Fibroblast of skin of left quadriceps (primary cell): ENCODE measurements at places on chromosomes 1 and 21.

DNA sequence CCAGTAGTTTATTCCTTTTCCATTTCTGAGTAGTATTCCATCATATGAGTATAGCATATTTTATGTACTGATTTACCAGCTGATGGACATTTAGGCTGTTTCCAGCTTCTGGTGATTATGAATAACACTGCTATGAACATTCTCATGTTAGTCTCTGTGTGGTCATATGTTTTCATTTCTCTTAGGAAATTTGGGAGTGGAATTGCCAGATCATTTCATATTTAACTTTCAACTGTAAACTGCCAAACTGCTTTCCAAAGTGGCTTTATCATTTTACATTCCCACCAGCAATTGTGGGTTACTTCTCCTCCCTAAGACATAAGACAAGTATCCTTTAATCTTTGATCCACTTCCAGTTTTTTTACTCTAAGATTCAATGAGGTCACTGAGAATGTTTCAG, 85.7 kb upstream of the RALGPS2 start:
- no peak for DNase-seq

GRCh38 chr1:176786274-176786673, 323.3 kb downstream of the PAPPA2 start:
- no peak for DNase-seq

GRCh38 chr1:33710967-33711366, 152.9 kb upstream of the HMGB4 start:
- DNase-seq, result peak; percentile 44

DNA sequence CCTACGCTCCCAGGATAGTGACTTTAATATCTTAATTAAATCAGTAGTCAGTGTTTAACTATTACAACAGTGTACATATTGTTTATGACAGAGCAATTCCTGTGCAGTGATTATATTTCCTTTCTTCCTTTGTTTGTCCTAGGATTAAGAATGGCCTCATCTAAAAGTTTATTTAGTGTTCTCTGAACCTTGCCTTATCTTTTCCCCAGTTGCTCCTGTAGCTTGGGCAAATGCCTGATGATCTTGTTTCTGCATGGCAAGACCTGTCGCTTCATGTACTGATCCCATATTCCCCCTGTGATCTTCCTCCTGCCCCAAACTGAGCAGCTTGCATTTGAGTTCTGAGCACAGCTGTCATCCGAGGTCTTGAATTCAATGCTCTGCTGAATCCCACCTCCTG, 69.1 kb upstream of the STUM start:
- no peak for DNase-seq

- DNase-seq, result no peak
Observed at GRCh38 chr1:168466092-168466713, 77.6 kb downstream of the XCL2 start.

DNA sequence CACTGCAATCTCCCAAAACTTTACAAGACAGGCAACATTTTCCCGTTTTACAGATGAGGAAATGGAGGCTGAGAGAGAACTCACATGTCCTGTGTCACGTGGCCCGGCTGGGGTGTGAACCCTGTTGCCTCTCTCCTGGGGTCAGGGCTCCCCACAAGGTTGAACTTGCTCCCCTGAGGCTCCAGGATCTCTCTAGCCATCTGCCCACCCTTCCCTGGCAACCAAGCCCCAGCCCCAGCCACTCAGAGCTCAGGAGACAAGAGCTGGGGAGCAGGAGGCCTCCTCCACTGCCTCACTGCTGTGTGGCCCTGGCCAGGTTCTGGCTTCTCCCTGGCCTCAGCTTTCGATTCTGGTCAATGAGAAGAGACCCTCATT, 11.8 kb downstream of the LAPTM5 start:
- no peak for DNase-seq

DNA sequence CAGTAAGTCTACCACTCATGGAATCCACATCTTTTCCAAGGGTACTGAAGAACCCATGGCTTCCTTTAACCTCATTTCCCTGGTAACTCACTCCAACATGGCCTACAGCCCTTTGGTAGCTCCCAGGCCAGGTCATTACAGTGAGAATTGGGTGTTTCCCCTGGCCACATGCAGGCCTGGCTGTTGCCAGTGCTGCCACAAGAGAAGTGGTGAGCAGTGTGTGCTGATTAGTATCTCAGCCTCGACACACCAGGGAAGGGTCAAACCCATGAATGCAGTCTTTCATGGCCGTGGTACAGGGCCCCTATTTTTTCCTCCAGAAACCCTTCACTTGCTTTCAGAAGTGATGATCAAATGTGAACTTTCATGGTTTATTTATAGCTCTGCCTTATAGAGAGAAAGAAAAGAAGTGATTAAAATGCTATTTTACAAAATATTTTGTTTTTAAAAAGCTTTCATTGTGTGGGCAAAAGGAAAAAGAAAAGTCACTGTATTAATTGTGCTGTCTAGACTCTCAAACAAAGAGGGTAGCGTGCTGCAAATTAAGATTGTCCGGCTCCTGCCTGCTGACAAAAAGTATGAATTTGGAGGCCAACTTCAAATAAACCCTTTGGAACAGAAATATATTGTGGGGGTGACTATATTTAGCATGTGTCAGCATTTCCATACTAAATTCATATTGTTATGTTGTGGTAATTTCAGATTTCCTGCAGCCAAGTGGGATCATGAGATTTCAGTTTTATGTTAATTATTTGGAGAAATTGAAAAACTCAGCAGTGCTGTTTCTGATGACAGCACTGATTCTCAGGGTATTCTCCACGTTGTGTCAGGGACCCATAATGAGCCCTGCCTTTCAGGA, 62.0 kb upstream of the HOOK1 start:
- no peak for DNase-seq

GRCh38 chr1:86708920-86709319, 4.5 kb downstream of the SH3GLB1 start:
- no peak for DNase-seq

- no peak for DNase-seq
Observed at GRCh38 chr1:229664133-229664689, 38.2 kb downstream of the URB2 start.

DNA sequence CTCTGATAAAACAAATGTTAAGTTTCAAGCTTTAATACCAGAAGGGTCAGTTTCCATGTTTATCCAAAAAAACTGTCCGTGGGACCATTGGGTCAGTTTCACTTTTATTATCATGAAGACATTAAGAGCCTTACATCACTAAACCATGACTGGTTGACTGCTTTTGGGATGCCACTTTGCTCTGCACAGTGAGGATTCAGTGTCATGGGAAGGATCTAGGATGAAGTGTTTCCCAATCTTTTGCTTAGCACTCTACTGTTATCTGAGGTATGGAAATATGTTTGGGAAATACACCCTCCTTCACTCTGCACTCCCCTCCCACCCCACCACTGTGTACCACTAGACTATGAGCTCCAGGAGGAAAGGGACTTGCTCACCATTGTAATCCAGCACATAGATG, 16.3 kb downstream of the RPS6KC1 start:
- DNase-seq, result no peak

DNA sequence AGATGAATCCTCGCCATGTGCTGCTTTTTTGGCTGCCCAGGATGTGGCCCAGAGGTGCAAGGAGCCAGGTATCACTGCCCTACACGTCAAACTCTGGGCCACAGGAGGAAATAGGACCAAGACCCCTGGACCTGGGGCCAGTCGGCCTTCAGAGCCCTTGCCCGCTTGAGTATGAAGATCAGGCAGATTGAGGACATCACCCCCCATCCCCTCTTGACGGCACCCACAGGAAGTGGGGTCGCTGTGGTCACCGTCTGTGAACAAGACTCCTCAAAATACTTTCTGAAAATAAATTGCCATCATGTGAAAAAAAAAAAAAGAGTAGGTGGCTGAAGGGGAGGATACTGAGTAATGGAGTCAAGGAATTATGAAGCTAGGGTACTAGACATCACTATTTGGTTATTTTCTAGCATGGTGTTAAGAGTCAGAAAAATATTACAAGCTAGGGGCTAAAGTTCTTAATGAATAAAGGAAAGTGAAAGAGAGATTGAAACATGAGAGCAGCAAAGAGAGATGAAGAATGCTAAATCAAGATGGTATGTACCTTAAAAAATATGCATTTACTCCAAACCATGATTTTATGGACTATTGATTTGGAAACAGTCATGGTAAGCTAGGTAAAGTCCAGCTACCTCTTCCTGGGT, 84.9 kb downstream of the CLEC20A start:
- DNase-seq, result no peak

DNA sequence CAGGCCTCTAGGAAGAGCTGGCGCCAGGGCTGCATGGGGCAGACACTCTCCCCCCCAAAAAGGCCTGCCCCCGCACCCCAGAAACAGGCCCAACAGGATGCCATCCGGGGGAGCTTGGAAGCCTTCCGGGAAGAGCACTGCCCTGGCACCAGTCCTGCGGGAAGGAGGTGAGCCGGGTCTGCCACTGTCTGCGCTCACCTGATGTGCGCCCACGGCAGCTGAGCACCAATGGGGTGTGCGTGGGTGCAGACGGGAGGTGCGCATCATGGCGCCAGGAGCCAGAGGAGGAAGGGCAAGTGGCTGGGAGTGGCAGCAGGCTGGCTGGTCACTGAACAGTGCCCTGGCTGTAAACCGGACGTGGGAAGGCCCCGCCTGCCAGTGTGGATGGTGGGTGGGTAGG, 73.6 kb downstream of the CASZ1 start:
- no peak for DNase-seq

- DNase-seq, result no peak
Observed at GRCh38 chr1:114105421-114105979, 48.2 kb downstream of the SYT6 start.

GRCh38 chr1:204455063-204455830, 39.4 kb downstream of the PIK3C2B start:
- DNase-seq, result no peak

- DNase-seq, result no peak
Observed at GRCh38 chr1:198203434-198203833, 46.6 kb downstream of the NEK7 start.

GRCh38 chr1:50415235-50416149, 7.8 kb downstream of the DMRTA2 start:
- DNase-seq, result no peak

GRCh38 chr1:117067533-117068370, 7.6 kb downstream of the TTF2 start:
- peak; percentile 26 for DNase-seq

- no peak for DNase-seq
Observed at GRCh38 chr1:15948091-15948591, 27.8 kb downstream of the ZBTB17 start.

DNA sequence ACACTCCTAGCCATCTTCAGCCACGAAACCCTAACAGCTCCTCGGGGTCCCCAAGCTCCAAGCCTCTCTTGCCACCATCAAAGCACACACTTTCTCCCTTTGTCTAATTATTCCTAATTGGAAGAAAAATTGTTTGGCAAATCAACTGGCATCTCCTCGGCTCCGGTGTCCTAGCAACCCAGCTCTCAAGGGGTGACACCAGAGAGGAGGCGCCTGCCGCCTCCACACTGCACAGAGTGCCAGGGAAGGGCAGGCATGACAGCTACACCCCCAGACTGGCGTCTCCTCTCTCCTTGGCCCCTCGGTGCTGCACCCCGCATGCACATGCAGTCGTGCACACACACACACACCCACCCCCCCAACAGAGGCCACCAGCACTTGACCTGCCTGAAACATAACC, 18.2 kb upstream of the GJB5 start:
- DNase-seq, result no peak

GRCh38 chr1:101929343-101929742, 67.4 kb downstream of the OLFM3 start:
- DNase-seq, result no peak

DNA sequence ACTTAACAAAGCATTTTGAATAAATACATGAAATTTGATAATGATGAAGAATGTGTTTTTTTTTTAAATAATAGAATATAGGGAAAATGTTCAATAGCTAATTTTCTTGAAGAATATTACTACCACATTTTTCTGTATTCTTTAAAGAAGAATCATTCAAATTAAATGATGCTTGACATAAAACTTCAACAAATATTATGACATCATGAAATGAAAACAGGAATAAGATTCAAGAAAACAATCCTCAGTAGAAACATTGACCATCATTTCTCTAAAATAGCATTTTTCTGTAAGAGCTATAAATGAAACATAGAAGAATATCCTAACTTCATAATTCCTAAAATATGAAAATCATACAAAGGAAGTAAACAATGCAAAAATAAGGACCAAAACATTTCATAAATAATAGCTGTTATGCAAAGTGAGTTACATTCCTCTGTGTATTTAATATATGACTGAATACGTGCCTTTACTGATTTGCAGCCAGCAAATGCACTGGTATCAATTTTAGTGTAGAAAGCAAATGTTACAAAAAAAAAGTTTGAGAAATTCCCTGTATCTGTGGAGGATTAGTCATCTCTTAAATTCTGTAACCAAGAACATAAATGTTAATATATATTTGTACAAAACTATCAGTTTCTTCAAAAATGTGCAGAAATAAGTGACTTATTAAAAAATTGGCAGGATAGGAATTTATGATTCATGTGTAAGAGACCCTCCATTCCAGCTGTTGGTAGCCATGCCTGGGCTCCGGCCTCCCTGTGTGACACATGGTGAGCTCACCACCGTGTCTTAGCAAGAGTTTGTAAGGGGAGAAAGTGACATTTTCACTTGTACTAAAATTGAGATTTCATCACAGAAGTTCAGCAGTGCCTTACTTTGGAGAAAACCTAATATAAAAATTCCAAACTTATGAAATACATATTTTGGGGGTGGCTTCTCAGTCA, 15.0 kb upstream of the PTPN14 start:
- peak; percentile 53 for DNase-seq

DNA sequence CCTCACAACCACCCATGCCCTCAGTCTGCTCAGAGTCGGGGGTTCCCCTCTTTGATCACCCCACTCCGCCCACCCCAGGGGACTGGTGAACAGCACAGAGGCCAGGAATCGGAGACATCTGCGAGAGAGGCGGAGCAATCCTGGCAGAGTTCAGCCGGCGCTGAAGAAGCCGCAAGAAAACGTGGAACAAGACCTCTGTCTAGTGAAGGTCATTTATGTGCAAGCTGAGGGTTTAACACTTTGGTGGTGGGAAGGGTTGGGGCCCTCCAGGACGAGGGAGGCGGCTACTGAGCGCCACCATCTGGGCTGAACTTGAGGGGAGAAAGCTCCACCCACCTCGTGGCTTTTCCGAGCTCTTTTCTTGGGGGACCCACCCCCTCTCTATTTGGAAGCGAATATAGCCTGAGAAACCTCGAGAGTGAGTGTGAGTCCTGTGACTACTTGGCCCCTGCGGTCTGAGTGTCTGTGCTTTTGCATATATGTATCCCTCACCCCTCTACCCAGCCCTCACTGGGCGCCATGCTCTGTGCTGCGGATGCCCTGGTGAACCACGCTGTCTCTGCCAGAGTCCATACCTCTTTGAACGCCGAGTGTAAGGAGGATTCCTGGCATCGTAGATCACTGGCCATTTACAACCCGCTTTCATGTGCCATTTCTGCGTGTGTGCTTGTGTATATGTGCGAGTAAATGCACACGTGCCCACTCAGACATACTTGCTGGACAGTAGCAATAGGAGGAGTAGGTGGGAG, 1.2 kb upstream of the EPHA10 start:
- DNase-seq, result no peak

DNA sequence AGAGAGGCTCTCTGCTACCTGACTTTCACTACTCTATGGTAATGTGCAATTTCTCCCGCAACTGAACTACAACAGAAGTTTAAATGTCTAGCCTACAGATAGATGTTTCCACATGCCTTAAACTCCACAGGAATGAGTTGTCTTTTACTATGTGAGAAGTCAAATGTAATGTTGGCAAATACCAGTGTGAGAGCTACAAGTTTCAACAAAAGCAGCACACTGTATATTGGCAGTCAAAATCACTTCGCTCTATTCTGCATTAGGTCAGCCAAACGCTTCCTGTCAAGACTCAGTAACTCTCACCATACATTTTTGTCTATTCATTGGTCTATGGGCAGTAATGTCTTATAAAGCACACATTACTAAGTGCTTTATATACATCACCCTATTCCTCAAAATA, 41.9 kb downstream of the LUZP1 start:
- peak; percentile 28 for DNase-seq
